ENCODE measurements at places on chromosomes 2 and 18.

DNA sequence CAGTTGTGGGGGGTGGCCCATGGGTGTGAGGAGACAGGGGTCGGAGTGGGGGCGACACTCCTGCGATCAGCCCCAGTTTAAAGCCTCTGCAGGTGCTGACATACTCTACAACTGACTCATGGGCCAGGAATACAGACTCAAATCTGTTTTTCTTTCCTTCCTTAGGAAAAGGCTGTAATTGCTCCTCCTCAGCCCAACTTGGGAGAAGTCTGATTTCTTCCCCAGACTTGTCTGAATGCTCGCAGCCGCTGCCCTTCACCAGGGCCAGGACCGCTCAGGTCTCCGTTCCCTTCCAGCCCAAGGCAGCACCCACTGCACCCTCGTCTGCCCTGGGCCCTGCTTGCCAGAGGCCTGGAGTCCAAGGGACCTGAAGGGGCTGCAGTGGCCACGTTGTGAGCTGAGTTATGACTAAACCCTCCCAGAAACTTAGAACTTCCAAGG lies 41.3 kb downstream of the RHOB start:
- no peak for DNase-seq

DNA sequence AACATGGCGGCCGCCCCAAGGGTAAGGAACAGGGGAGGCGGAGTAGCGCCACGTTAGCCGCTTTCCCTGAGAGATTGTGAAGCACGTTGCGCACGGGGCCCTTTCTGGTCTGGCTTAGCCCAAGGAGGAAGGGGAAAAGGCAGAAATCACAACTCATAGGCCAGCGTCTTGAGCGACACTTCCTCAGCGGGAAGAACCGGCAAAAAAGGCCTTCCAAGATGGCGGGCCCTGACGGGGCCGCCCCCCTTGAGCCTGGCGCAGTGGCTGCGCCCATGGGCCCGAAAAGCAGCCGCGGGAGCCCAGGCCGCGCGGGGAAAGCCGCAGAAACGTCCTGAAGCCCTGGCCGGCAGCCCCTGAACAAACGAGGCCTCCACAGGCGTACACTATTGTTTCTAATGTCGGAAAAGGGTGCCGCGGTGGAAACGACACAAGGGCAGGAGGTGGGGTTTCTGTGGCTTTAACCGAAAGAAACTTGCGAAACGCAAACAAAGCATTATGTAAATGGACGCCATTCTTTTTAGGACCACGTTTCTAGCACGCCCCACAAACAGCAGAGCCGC lies 919 bp upstream of the PCBP1 start:
- peak; percentile 67 for DNase-seq

DNA sequence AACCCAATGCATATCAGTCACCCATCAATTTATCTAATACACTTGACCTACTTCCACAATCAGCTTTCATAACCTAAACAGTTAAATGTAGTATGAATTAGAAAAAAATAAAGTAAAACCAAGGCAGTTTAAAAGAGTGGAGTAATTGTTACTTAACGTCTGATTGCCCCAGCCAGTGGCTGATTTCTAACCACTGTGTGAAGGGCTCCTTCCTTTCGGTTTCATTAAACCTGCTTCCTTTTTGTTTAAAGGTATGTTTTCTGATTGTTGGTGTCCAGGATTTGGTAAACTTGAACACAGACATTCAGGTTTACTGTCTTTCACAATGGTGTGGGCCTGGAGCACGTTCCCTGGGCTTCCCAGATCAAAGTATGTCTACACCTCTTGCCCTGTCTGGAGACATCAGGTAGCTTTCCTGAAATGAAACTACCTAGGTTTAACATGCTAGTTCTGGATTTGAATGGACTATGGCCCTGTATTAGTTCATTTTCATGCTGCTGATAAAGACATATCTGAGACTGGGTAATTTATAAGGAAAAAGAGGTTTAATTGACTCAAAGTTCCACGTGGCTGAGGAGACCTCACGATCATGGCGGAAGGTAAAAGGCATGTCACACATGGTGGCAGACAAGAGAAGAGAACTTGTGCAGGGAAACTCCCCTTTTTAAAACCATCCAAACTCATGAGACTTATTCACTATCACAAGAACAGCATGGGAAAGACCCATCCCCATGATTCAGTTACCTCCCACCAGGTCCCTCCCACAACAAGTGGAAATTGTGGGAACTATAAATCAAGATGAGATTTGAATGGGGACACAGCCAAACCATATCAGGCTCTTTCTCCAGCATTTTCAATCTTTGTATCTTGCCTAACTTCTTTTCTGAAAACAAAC lies 605.2 kb upstream of the ID2 start:
- DNase-seq, result no peak

DNA sequence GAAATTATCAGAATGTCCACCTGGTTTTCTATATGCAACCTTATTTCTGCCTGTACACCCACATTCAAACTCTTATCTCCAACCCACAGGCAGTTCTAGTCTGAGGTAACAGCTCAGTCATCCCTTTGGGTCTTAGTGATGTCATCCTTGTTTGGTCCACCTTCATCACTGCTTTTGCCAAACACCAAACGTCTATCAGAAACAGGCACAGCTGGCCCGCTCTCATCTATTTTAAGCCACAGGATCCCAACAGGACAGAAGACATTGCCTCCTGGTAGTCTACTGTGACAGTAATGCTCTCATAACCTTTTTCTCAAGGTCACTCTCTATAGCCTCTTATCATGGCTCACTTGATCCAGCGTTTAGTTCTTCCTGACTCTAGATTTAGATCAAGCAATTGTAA lies 99.0 kb upstream of the CHAC2 start:
- DNase-seq, result no peak

DNA sequence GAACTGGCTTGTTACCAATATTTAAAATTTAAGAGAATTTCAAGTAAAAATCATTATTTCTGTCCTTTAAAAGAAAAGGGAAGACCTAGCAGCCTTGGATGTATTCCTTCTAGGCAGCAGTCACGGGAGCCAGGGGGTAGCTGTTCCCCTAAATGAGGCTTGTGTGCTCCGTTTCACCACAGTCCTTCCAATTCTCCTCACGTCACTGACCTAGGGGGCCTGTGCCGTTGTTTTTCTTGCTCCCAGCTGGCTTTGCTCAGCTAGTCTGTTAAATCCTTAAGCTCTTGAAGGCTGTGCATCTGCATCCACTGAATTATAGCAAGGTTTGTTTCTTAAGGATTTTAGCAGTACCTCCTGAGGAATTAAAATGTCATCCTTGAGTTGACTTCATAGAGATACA lies 9.9 kb downstream of the KLHL23 start:
- DNase-seq, result no peak

GRCh38 chr2:207067473-207067872 lies 98.3 kb downstream of the KLF7 start:
- no peak for DNase-seq

DNA sequence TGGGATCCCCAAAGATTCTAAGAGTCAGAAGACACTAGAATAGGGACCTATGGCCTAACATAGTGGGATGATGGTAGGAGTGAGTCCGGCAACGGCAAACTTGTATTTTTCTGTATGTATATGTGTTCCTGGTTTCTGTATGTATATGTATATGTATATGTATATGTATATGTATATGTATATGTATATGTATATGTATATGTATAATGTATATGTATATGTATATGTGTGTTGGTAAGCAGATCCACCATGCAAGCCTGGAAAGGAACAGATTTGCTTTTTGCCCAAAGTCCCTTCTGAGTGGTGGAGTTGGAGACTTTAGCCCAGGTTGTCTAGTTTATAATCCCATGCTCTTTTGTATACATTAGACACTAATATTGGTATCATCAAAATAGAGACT lies 46.6 kb downstream of the MFSD6 start:
- DNase-seq, result no peak

DNA sequence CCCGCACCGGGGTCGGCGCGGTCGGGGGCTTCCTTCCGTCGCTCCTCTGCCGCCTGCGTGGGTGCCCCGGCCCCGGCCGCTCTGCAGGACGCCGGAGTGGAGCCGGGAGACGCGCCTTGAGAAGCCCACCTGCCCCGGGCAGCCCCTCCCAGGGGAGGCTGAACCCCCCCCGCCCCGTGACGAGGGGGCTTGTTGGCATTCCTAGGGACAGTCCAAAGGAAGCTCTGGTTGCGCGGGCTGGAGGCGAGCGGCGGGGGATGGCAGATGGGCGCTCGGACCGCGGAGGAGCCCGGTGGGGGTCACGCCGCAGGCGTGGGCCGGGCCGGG lies 133.5 kb upstream of the MGAT5 start:
- no peak for DNase-seq

GRCh38 chr2:227834423-227834822 lies 20.8 kb downstream of the CCL20 start:
- no peak for DNase-seq

GRCh38 chr2:230505162-230505561 lies 89.2 kb downstream of the SP100 start:
- DNase-seq, result no peak

GRCh38 chr2:8457092-8457481 lies 224.8 kb upstream of the ID2 start:
- DNase-seq, result peak; percentile 82

GRCh38 chr2:233867993-233868532 lies at the start of gene MSL3B:
MSL3B (minus strand) TSS chr2:233868386.
- DNase-seq, result peak; percentile 12

GRCh38 chr2:119888680-119889079 lies 124.2 kb upstream of the EPB41L5 start:
- DNase-seq, result no peak

- peak; percentile 71 for DNase-seq
These were observed 25.8 kb downstream of the SPEG start for GRCh38 chr2:219460424-219460926.

GRCh38 chr2:163640542-163641193 lies 95.1 kb downstream of the FIGN start:
- DNase-seq, result no peak

- DNase-seq, result no peak
These were observed 17.9 kb upstream of the IL18R1 start for GRCh38 chr2:102337481-102338386.

DNA sequence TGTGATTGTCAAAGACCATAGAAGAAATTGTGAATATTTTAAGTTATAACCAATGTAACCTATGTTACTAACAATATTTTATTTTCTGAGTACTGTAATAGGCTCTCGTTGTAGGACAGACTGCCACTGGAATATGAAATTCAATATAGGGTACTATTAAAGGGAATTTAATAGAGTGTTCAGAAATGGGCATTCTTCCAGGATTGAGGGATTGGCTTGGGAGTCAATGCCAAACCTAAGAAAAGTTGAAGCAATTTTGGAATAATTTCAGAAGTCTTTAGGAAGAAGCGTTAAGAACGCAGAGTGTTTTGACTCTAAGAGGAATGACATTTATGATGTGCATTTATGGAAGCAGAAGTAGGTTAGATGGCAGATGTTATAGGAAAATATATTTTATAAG lies 79.0 kb downstream of the ACVR2A start:
- no peak for DNase-seq

DNA sequence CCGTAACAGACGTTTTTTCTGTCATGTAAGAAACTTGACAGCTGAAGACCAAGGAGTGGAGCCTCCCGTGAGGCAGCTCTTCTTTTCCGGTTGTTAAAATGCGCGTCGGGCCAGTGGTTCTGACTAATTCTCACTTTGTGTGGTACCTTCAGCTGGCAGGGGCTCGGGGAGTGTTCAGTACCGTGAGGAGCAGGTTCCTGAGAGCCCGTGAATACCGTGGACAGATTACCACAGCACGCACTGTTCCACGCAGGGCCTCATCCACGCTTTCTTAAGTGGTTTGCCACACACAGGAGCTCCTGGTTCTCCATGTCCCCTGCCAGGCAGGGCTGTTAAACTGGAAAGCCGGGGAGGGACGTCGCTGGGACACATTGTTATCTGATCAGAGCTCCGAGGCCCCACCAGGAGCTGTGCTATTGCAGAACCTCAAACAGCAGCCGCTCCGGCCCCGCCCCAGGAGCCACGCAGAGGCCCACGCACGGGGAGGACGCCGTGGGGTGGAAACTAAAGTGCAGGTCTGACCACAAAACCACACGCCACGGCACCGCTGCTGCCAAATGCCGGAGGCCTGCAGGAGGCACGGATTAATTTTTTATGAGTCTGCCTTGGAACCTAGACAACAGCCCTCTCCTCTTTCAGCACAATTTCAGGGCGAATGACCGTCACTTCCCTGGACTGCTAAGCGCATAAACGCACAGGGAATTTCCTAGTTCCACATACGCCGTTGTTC lies 43.3 kb downstream of the NFATC1 start:
- no peak for DNase-seq

DNA sequence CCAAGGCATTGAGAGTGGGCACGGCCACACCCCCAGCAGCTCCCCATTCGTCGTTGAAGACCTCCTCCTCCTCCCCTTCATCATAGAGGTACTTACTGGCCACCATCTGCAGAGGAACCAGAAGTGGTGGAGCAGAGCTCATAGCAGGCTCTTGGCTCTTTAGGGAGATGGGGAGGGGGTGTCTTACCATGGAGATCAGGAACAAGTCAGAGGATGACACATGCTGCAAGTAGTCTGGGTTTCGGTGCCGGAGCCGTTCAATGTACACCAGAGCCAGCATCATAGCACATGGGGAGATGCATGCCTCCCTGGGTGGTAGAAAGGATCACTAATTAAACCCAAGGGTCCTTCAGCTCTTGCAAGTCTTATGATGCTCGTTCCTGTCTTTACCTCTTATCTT lies 1.9 kb downstream of the CNPPD1 start:
- no peak for DNase-seq

- no peak for DNase-seq
These were observed 77.2 kb upstream of the TLK1 start for GRCh38 chr2:171237751-171238505.

DNA sequence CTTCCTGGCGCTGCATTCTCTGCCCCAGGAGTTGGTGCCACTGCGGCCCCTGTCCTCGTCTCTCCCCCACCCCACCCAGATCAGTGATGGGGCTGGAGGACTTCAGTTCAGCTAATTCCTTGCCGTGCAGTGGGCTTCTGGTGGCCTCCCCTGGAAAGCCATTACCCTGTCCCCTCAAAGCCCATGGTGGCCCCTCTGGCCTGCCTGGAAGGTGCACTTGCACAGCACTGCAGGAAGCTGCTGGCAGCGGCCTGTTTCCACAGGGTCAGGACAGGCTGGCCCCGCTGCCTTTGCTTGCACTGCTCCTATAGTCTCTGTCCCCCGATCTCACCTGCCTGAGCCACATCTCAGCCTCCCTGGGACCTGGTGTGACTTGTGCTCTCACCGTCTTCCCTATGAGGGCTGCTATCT lies 105.1 kb downstream of the USP40 start:
- DNase-seq, result no peak

- DNase-seq, result no peak
These were observed 218.2 kb downstream of the ARL4C start for GRCh38 chr2:234278556-234279255.
